Calu3 (cell line): ENCODE measurements at places on chromosomes 6 and 20. TPM values are rescaled to one million over a fixed set of nuclear protein-coding genes. Genes with fewer than 3 reads are reported as not detected.

- no peak for DNase-seq
Measured at GRCh38 chr20:20731000-20731944, 18.8 kb upstream of the RALGAPA2 start.

- no peak for DNase-seq
Measured at GRCh38 chr6:11618533-11618932, 81.0 kb downstream of the TMEM170B start.

DNA sequence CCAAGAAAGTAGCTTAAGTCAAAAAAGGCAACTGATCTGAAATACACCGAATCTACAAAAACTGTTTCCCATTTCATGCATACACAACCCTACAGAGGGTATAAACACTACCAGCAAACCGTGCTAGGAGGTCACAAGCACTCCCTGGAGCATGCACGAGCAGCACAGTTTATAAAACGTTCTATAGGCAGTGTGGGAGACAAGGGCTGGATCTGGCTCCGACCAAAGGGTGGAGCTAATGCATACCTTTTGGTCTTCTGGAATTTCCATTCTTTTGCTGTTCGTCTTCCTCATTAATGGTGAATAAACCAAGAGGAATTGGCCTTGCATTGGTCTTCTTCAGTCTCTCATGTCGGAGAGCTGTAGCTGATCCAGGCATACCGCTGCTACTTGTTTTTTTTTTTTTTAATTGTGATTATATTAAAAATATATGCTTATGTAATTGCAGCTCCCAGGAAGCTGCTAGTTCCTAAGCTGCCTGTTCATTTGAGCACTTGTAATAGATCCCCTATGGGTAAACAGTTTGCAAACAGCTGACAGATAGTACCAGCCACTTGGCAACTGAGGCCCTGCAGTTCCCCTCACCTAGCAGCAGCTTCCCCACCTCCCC is 24.5 kb downstream of the MAP7 start:
- DNase-seq = no peak

GRCh38 chr6:105402939-105403935 is at the start of gene PREP:
PREP (minus strand) TSS chr6:105403082; CDS start chr6:105402891, 191 bp downstream.
- peak; percentile 90 for DNase-seq

DNA sequence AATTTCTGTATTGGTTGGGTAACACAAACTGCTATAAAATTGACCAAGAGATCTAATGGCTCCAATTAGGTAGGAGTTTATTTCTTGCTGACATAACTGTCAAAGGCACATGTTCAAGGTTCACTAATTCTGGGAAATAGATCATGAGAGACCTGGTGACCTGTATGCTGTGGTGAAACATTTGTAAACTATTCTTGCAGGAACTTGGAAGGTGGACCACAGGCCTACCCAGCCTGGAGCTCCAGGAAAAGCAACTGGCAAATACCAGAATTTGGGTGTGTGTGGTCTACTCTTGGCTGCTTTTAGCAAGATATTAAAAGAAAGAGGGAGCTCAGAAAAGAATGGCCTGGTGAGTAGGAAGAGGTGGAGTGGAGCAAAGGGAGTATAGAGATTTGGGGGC is 184.6 kb downstream of the QKI start:
- DNase-seq = no peak

DNA sequence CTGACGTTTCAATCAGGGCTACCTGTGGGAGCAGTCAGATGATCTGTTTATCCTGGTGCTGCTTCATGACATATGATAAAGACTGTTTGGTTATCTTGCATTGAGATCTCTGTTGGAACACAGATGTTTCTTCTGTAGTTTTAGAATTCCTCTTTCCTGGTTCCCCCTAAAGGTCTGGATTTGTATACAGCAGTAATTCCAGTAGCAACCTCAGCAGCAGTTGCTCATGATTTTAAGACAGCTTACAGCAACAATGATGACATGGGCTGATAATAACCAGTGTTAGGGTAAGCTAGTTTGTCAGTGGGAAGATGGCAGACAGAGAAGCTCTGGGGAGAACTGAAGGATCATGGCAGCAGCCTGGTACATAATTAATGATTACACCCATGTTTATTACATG is 439.4 kb downstream of the PHF3 start:
- DNase-seq = no peak

- no peak for DNase-seq
Measured at GRCh38 chr20:45918779-45919537, 7.0 kb upstream of the PLTP start.

The CNR1 gene
- 0.31 and 0.69 TPM in 2 replicates for total RNA-seq

The NOTCH4 gene
- total RNA-seq = 4.7 and 5.7 TPM in 2 replicates
